ENCODE measurements at places on chromosomes 11 and 22. TPM values are rescaled to one million over a fixed set of nuclear protein-coding genes. Genes with fewer than 3 reads are reported as not detected.

RELT gene
- total RNA-seq = 3.5 TPM

IL17REL gene
- not detected for total RNA-seq

MMP3 gene
- 39.7 TPM for total RNA-seq

DNA sequence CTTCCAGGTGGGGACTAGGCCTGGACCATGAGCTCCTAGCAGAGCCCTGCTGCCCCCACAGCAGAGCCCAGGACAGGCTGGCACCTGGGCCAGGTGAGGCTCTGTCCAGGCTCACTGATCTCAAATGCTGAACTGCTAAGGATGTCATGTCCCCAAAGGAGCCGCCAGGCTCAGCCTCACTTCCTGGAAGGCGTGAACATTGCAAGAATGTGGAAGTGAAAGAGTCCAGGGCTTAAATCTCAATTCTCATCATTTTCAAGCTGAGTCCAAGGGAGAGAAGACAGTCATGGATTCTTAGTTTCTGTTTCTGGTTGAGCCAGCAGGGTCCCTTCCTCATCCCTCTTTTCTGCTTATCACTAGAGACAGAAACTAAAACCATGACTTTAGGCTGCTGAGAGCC, 5.0 kb downstream of the ASCL2 start:
- DNase-seq = no peak

All from fibroblast of villous mesenchyme (primary cell).